ENCODE measurements at places on chromosomes 12 and 14. TPM values are rescaled to one million over a fixed set of nuclear protein-coding genes. Genes with fewer than 3 reads are reported as not detected.

DNA sequence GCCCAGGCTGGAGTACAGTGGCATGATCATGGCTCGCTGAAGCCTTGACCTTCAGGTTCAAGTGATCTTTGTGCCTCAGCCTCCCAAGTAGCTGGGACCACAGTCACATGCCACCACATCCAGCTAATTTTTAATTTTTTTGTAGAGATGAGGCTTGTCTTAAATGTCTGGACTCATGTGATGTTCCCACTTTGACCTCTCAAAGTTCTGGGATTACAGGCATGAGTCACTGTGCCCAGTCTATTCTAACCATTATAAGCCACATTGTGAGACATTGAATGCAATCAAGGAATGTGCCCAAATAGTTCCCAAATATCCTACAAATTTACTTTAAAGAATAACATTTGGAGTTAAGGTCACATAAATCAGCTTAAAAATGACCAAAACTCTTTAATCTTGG, 130.7 kb upstream of the ARID2 start:
- peaks cover 2% of the 10 kb centered on the region for H3K27me3 ChIP-seq
- H3K27ac ChIP-seq: no peak overlapping the region
- no peak for DNase-seq
- peaks cover 5% of the 10 kb centered on the region for H3K4me1 ChIP-seq
- H3K36me3 ChIP-seq: no peaks in the 10 kb centered on the region

DNA sequence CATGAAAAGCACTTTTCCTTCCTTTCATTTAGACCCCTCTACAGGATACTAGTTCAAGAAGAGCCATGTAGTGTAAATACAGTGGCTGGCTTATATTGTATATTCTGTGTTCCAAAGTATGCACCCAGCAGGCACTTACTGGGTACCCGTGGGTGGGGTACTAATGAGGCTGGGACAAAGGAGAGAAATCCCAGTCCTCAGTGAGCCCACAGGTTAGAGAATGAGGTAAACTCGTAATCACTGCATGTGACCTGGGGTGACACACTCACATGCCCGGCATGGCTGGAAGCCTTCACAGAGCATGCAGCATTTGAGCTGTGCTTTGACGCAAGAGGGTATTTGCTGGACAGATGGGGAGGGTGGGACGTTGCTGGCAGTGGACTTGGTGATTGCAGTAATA, 17.1 kb downstream of the SLC24A4 start:
- no peak overlapping the region for H3K4me3 ChIP-seq
- H3K36me3 ChIP-seq: peaks cover 4% of the 10 kb centered on the region
- H3K27ac ChIP-seq: no peak overlapping the region
- no peaks in the 10 kb centered on the region for H3K4me1 ChIP-seq

- peak; percentile 67 for DNase-seq
- peak overlapping the region; percentile 92 for H3K27ac ChIP-seq
- peaks cover 7% of the 10 kb centered on the region for H3K36me3 ChIP-seq
- peaks cover 28% of the 10 kb centered on the region for H3K4me1 ChIP-seq
Measured at GRCh38 chr12:122499991-122500684, 594 bp downstream of the ZCCHC8 start.

DNA sequence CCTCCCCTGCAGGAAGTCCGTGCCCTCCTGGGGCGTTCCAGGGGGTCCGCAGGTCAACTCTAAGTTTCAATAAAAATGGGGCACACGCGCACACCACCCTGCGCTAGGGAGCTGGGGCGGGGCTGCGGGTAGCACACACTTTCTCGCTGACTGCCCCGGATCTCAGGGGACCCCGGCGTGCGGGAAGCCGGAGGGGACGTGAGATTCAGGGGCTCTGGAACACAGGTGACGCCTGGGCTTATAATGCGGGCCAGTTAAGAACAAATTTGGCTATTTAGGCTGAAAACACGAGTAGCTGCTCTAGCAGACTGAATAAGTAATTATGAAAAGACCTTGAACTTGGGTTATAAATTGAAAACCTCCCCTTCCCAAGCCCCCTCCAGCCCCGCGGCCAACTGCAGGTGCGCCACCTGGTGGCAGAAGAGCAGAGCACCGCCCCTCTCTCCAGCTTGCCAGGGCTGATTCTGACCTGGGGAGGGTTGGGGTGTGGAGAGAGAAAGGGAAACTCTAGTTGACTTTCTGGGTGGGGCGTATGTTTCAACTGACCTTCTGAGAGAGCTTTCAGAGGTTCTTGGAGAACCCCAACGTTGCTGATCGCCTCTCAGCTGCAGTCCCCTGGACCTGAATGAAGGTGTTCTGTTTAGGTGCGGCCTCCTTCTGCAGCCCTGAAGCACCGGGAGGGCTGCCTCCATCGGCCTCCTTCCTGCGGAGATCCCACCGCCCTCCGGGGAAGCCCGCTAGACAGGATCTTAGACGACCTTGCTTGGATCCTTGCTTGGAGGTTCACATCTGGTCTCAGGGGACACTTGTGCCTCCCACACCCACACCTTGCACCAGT, 118.4 kb upstream of the EVL start:
- H3K4me3 ChIP-seq: no peak overlapping the region
- H3K36me3 ChIP-seq: no peaks in the 10 kb centered on the region
- peaks cover 7% of the 10 kb centered on the region for H3K27me3 ChIP-seq
- no peaks in the 10 kb centered on the region for H3K4me1 ChIP-seq

- H3K4me1 ChIP-seq: peaks cover 29% of the 10 kb centered on the region
- H3K27ac ChIP-seq: no peak overlapping the region
- peaks cover 25% of the 10 kb centered on the region for H3K36me3 ChIP-seq
- no peaks in the 10 kb centered on the region for H3K27me3 ChIP-seq
- peak; percentile 65 for DNase-seq
- H3K4me3 ChIP-seq: no peak overlapping the region
Measured at GRCh38 chr12:10363914-10364814, 25.7 kb downstream of the KLRK1 start.

- no peak overlapping the region for H3K27ac ChIP-seq
- H3K4me3 ChIP-seq: no peak overlapping the region
- H3K36me3 ChIP-seq: peaks cover 4% of the 10 kb centered on the region
- peaks cover 3% of the 10 kb centered on the region for H3K27me3 ChIP-seq
- no peaks in the 10 kb centered on the region for H3K4me1 ChIP-seq
Measured at GRCh38 chr14:85038526-85039352, 491.2 kb upstream of the FLRT2 start.

GRCh38 chr14:53957739-53958138, 1.1 kb upstream of the BMP4 start:
- no peaks in the 10 kb centered on the region for H3K36me3 ChIP-seq
- no peak overlapping the region for H3K4me3 ChIP-seq
- H3K27ac ChIP-seq: no peak overlapping the region
- H3K27me3 ChIP-seq: peaks cover 51% of the 10 kb centered on the region

DNA sequence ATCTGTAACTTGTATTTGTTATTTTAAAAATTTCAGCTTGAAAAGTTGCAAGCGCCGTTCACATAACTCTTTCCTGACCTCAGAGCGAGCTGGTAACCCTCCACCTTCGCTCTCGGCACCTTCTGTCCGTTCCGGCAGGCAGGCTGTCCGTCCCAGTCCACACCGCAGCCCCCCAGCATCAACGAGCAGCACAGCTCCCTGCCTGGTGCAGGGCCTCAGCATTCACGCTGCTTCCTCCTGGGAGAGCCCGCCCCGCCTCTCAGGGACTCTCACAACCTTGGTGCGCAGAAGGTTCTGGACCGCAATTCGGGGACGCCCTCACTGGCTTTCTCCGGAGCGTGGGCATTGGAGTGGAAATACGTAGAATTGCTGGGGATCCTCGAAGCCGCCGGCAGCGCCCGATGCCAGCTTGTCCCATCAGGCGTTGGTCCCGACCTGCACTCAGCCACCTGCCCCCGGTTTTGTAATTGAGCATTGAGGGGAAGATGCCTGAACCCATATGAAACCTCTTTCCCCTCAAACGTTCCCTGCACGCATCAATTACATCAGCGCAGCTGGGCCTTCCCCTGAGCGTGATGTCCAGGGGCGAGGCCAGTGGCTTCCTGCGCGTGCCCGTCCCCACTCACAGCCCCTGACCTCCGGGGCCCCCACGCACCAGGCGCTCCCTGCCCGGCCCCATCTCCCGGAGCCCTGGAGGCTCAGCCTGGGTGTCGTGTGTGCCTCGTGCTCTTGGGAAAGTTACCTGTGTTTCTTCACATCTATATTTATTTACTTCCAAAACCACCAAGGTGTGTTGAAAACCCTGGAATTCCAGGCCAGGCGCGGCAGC, 19.1 kb downstream of the LRCOL1 start:
- H3K27ac ChIP-seq: no peak overlapping the region
- no peak overlapping the region for H3K4me3 ChIP-seq
- no peak for DNase-seq
- H3K4me1 ChIP-seq: no peaks in the 10 kb centered on the region

GRCh38 chr12:25276199-25276937, 25.6 kb upstream of the KRAS start:
- no peaks in the 10 kb centered on the region for H3K36me3 ChIP-seq
- no peak for DNase-seq
- no peaks in the 10 kb centered on the region for H3K27me3 ChIP-seq
- H3K4me3 ChIP-seq: no peak overlapping the region
- H3K4me1 ChIP-seq: peaks cover 18% of the 10 kb centered on the region

- H3K27me3 ChIP-seq: peaks cover 28% of the 10 kb centered on the region
- DNase-seq: no peak
- H3K4me1 ChIP-seq: no peaks in the 10 kb centered on the region
- H3K27ac ChIP-seq: no peak overlapping the region
Measured at GRCh38 chr12:112761366-112761986, 30.1 kb upstream of the RPH3A start.

- DNase-seq: no peak
- peak overlapping the region; percentile 57 for H3K27ac ChIP-seq
- no peak overlapping the region for H3K4me3 ChIP-seq
Measured at GRCh38 chr14:95098984-95099599, 58.2 kb downstream of the DICER1 start.

- H3K4me1 ChIP-seq: peaks cover 12% of the 10 kb centered on the region
- H3K36me3 ChIP-seq: peaks cover 9% of the 10 kb centered on the region
- peak overlapping the region; percentile 15 for H3K27ac ChIP-seq
- no peak for DNase-seq
Measured at GRCh38 chr14:72775923-72776554, 117.9 kb downstream of the DPF3 start.

DNA sequence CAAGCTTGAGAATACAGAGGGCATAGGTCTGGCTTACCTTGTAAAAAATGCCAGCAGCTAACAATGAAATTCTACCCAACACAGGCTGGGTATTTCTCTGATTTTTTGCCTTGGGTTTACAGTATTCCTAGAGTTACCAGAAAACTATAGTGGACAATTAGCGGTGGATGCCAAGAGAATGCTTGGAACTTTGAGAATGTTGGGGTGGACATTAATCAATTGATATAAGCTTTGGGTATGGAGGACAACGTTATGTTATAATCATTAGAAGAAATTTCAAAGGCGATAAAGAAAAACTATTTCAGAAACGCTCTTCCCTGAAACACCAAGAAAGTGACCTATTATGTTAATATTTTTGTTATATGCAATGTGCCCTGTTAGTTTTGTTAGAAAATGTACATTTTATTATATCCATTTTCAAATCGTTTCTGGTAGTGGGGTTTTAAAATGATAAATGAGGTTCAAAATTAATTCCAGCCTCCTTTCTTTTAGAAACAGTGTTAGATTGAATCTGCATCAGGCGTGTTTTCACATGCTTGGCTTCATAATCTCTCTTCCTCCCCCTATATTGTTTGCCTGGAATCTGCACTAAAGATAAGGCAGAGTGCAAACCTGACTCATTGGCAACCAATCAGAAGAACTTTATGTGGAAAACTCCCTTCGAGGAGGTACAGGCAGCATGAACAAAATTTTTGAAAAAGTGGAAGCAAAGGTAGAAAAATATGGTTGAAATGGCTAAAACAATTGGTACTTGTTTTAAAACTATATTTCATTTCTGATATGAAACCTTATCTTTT, 1.4 kb upstream of the PTPRQ start:
- DNase-seq: no peak
- H3K4me1 ChIP-seq: no peaks in the 10 kb centered on the region
- no peak overlapping the region for H3K4me3 ChIP-seq
- no peak overlapping the region for H3K27ac ChIP-seq
- H3K36me3 ChIP-seq: no peaks in the 10 kb centered on the region
- no peaks in the 10 kb centered on the region for H3K27me3 ChIP-seq

DNA sequence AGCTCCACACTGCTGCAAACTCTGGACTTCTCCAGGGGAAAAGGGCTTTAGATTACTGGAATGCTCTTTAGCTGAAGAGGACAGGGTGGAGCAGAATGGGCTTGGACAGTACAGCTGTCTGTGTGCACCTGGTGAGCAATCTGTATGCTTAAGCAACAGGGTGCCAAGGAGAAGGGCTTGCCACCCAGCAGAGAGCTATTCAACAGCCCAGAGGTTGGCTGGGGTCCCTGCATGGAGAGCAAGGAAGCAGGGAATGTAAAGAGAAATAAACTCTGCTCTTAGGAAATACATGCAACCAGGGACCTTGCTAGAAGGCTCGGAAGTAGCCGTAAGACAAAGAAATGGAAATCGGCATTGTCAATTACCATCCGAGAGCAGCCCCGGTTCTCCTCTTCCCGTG, 53.0 kb upstream of the CORO1C start:
- H3K4me1 ChIP-seq: peaks cover 5% of the 10 kb centered on the region
- H3K4me3 ChIP-seq: no peak overlapping the region
- no peaks in the 10 kb centered on the region for H3K36me3 ChIP-seq
- no peak overlapping the region for H3K27ac ChIP-seq

GRCh38 chr14:93040982-93041381, 74.7 kb downstream of the ITPK1 start:
- H3K27me3 ChIP-seq: no peaks in the 10 kb centered on the region
- DNase-seq: no peak
- peaks cover 66% of the 10 kb centered on the region for H3K4me1 ChIP-seq
- H3K36me3 ChIP-seq: no peaks in the 10 kb centered on the region
- H3K4me3 ChIP-seq: no peak overlapping the region
- no peak overlapping the region for H3K27ac ChIP-seq

DNA sequence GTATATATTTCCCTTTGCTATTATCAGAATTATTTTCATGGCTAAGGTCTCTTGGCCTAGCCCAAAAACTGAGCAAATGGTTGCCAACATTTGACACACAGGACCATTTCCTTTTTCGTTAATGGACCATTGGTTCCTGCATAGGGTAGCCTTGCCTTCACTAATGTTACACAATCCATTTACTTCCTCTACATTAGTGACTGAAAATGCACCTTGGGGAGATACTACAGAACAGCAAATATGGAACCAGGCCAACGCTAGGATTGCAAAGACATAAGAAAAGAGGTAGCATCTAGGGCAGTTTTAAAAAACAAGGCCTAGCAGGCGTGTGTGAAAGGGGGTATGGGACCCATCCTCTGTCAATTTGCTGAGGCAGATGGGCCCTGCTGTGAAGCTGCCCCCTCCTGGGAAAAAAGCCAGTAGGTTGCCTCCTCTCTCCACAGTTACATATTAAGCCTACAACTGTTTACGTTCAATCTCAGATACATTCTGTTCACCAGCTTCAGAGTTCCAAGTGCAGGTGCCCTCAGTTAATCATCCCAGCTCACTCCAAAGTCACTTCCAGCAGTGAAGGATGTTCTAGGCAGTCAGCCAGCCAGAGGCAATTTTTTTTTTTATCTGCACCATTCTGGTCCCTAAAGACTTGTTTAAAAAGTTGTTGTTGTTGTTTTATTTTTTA, 15.0 kb downstream of the AQP6 start:
- H3K36me3 ChIP-seq: peaks cover 25% of the 10 kb centered on the region
- H3K4me1 ChIP-seq: peaks cover 3% of the 10 kb centered on the region
- DNase-seq: no peak

Gene GRIN2B
- total RNA-seq: not detected

Gene KRT78
- total RNA-seq: not detected

Gene RIPK3
- 15.5 TPM for total RNA-seq

Gene CMTM5
- total RNA-seq: not detected

Gene KRT2
- not detected for total RNA-seq

Gene TNS2
- 2.4 TPM for total RNA-seq

Data from natural killer cell treated with Interleukin-12 subunit alpha and Interleukin-12 subunit beta and Interleukin-15 and Interleukin-18, amount 100 ng/mL, for 72 hours (primary cell).